ENCODE measurements at places on chromosomes 3 and 15.

DNA sequence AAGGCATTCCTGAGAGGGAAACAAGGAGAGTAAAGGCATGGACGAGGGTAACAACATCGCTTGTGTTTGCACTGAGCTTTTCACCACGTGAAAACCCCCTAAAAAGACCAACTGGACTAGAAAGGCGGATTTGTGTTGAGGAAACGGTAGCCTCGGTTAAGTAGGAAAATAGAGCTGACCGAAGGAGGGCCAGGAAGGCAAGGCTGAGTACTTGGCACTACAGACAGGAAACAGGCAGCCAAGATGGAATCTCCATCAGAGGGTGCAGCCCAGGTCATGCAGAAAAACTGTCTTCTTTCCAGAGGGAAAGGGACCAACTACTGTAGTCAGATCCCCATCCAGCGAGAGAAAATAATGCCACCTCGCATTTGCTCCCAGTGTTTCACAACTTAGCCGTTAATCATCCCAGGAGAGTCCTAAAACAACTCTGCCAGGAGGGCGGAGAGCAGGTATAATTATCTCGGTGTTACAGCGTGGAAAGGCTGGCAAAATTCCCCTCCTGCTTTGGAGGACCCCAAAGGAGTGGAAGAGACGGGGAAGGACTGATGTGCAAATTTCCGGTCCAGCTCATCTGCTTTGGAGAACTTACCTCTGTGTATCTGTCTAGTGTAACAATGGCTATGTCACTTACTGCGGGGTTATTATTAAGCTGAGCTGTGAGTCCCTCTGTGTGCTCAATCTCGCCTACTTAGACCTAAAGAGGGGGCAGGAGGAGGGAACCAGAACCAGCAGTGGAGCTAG is 77.2 kb downstream of the MYO1E start:
- no peak for DNase-seq

- no peak for DNase-seq
These were observed 5.2 kb upstream of the ATP13A3 start for GRCh38 chr3:194492001-194492400.

DNA sequence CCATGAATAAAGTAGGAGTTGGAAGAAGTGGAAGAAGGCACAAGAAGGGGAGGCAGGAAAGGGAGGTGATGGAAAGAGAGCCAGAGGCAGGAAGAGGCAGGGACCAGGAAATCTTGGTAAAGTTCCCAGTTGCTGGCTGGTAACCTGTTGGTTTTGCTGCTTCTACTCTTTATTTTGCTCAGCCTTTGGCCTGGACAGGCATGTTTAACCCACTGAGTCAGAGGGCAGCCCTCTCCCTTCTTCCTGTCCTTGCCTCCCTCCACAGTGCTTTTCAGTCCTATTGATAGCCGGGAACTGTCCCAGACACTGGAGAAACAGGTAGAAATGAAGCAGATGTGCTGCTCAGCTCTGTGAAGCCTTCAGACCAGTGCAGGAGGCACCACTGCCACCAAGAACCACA is 43.4 kb upstream of the APEH start:
- no peak for DNase-seq

- no peak for DNase-seq
These were observed 19.4 kb downstream of the CDCP1 start for GRCh38 chr3:45126730-45127129.

GRCh38 chr15:31271224-31271635 is 55.4 kb upstream of the KLF13 start:
- DNase-seq = no peak

DNA sequence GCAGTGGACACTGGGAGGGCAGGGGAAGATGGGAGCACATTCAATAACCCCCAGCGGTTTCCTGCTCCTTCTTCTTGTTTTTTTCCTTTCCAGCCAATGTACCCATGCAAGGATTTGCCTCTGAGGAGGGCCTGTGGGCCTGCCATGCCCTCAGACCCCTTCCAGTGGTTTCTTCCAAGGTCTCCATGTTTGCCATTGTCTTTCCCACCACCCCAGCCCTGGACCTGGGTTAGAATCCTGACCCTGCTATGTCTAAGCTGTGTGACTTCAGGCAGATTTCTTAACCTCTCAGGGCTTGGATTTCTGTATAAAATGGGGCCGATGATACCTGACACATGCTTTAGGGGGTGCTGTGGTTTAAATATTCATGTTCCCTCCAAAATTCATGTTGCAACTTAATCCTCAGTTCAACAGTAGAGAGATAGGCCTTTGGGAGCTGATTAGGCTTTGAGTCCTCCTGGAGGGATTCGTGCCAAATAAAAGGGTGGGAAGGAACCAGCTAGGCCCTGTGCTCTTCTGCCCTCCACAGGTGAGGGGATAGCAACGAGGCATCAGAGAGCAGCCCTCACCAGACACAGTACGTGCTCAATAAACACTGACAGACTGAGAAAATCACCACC is 46.3 kb upstream of the FLNB start:
- DNase-seq = no peak

GRCh38 chr3:16297997-16298885 is 33.2 kb downstream of the OXNAD1 start:
- peak; percentile 1 for DNase-seq

DNA sequence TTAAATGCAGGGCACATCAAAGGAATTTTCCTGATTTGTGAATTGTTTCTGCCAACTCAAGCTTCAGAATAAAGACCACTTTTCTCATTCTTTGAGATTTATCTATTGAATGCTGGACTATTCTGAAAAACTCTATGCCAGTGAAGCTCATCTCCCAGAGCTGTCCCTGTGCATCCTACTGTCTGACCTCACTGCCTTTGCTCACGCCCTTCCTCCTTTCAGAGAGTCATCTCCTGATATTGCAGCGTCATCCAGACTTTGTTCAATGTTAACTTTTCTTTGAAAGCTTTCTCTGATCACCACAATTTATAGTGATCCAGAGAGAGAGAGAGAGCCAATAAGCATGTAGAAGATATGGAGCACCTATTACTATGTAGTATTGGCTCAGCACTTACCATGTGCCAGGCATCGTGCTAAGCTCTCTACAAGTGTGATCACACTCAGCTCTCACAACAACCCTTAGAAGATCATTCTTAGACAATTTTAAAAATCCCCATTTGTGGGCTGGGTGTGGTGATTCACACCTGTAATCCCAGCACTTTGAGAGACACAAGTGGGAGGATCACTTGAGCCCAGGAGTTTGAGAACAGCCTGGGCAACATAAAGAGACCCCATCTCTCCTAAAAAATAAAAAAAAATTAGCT is 30.2 kb upstream of the TLE3 start:
- no peak for DNase-seq

DNA sequence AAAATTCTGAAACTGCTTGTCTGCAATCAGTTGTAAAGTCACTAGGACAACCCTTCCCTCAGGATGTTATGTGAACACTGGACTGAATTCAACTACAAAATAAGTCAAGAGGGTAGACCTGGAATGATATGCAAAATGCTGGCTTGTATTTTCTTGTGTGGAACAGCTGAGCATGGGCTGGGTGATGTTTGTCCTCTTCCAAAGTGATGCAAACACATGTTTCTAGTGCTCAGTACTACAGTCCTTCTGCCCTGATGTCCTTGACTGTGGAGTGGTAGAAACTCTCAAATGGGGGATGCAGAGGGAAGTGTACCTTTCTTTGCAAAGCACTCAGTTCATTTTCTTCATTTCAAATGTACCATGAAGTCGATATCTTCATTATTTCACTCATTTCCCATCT is 258.6 kb downstream of the THSD4 start:
- DNase-seq = no peak

DNA sequence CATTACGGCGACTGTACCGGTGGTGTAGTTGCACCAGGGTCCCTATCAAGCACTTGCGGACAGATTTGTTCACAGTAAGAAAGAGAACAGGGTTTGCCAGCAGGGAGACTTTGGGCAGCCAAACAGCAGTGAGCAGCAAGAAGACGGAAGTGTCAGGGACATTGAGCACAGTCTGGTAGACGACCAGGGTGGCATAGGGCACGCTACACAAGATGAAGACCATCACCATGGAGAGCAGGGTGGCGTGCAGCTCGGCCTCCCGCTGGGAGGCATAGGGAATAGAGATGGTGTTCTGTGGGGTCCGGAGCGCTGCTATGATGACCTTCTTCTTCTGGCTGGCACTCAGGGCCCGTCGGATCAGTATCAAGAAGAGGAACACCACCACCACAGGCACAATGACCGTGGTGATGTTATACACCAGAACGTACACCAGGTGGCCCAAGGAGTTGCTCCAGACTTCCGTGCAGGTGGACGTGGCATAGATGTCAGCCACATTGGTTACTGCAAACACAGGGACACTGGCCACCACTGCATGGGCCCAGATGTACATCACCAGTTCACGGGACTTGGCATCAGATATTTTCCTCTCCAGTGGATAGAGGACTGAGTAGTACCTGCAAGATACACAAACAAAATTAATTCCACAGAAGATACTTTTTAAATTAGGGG is 19.1 kb upstream of the FSIP1 start:
- no peak for DNase-seq

GRCh38 chr15:40790718-40791117 is 16.2 kb upstream of the ZFYVE19 start:
- DNase-seq = no peak

DNA sequence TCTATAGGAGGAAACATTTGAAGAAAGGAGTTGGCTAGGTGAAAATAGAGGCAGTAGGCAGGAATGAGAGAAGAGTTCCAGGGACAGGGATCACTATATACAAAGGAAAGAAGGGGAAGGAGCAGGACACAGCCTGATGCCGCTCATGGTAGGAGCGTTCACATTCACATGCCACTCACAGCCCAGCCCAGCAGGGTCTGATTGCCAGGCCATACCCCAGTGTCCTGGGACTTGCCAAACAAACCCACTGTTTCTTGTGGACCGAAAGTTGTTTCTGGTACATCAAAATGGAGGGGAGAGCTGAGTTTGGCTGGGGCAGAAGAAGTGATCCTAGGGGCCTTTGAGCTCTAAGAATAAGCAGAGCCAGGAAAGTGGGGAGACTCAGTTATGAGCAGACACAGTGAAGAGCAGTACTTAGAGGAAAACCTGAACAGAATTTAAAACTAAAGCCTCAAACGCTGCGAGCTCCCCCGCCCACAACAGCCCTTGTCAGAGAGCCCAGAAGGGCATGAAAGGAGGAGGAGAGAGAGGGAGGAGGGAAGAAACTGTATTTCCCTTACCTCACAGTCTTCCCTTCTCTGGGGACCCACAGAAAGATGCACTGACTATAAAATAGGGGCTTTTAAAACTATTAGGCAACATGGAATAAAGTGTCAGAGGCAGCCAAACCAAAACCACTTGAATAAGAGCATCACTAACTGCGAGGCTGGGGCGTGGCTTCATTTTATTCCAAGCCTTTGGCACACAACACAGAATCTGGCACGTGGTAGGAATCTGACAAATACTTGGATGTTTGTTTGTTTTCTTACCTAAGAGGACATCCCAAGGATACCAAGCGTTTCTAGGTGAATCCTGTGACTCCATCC is 129.0 kb downstream of the RPL22L1 start:
- no peak for DNase-seq

DNA sequence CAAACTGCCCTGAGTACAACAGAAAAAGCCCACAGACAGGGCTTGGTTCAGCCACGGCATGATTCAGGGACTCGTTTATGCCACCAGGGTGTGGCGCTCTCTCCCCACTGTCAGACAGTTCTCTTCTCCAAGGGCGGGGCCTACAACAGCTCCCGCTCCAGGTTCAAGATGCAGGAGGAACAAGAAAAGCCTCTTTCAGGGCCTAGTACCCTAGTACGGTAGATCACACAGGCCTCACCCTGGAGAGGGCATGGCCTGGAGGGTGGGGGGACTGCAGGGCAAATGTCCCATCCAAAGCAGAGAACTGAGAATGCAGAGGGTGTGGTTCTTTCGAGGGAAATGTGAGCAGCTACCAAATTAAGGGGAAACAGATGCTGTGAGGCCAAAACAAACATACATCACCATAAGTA is 12.0 kb downstream of the MESD start:
- no peak for DNase-seq

DNA sequence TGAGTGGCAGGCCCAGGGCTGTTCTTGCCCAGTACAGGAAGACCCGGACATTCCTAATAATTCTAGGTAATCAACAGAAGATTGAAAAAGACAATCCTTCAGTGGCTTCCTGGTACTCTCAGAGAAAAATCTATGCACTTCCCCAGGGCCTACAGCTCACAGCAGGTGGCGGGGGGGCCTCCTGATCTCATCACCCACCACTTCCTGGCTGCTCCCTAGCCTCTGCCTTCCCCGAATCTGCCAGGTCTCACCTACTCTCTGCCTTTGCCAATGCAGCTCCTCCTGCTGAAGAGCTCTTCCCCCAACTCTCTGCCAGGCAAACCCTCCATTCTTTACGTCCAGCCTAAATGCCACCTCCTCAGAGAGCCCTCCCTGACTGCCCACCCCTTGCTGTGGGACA is 37.5 kb downstream of the EHD4 start:
- peak; percentile 81 for DNase-seq

GRCh38 chr3:16430717-16431630 is 82.5 kb downstream of the RFTN1 start:
- no peak for DNase-seq

DNA sequence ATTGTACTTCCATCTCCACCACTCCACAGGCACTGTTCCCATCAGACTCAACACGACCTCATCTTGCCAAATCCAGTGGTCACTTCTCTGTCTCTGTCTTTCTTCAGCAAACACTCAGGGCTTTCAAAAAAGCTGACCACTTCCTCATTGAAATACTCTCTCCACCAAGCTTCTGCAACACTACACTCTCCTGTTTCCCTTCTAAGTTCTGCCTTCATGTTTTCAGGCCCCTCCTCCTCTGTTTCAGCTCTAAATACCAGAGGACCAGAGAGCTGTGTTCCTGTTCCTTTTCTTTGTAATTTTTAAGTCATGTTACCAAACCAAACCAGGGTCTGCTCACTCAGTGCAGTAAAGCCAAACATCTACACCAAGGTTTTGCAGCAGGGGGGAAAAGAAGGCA is 33.8 kb upstream of the ACP3 start:
- no peak for DNase-seq

DNA sequence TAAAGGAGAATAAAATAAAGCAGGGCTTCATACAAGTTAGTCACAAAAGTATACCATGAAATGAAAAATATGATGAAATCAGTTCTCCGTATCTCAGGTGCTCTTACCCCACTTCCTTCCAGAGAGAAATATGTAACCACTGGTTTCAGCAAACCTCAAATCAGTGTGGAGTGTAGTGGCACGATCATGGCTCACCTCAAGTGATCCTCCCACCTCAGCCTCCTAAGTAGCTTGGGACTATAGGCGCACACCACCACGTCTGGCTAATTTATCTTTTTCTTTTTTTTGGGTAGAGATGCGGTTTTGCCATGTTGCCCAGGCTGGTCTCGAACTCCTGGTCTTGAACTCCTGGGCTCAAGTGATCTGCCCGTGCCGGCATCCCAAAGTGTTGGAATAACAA is 24.2 kb downstream of the DENND4A start:
- DNase-seq = peak; percentile 18

All from central memory CD4-positive, alpha-beta T cell (primary cell).